ENCODE measurements at places on chromosomes 3 and 15.

GRCh38 chr3:54882129-54882833, 45.6 kb downstream of the LRTM1 start:
- no peak for DNase-seq

- DNase-seq, result no peak
Observed at GRCh38 chr3:109115451-109115850, 2.5 kb downstream of the MORC1 start.

GRCh38 chr3:129614435-129614834, 8.0 kb upstream of the PLXND1 start:
- no peak for DNase-seq

- no peak for DNase-seq
Observed at GRCh38 chr3:195401943-195402342, 40.9 kb downstream of the ACAP2 start.

DNA sequence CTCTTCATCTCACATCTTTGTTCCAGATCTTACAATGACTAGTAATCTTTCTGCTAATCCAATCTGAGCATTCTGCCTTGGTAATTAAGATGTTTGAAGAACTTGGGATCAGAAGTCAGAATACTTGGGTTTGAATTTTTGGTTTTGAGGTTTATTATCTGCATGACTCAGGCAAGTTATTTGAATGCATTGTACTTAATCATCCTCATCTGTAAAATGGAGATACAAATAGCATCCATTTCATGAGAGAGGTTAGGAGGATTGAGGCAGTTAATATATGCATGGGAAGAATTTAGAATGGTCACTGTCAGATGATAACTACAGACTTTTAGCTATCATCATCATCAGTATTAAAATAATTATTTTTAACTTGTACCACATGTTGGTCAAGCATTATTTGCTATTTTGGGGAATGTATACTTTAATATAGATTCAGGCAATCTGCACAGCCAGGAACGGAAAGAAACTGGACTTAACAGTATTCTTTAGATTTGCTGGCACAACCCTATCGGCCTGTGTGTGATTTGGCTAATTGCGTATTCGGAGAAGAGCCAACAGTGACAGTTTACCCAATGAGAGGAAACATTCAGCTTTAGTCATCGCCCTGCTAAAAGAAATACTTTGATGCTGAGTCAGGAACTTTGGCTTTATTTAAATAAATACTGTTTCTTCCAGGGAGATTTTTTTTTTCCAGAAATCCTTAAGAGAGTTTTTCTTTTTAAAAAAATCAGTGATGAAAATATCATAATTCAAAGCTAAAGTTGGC, 600.0 kb downstream of the ROBO1 start:
- DNase-seq, result no peak

Data from LoVo (cell line).